SW 1271 (cell line): ENCODE measurements at places on chromosomes 2 and 18.

GRCh38 chr2:110998311-110998710 is 122.4 kb upstream of the BCL2L11 start:
- no peak for DNase-seq

DNA sequence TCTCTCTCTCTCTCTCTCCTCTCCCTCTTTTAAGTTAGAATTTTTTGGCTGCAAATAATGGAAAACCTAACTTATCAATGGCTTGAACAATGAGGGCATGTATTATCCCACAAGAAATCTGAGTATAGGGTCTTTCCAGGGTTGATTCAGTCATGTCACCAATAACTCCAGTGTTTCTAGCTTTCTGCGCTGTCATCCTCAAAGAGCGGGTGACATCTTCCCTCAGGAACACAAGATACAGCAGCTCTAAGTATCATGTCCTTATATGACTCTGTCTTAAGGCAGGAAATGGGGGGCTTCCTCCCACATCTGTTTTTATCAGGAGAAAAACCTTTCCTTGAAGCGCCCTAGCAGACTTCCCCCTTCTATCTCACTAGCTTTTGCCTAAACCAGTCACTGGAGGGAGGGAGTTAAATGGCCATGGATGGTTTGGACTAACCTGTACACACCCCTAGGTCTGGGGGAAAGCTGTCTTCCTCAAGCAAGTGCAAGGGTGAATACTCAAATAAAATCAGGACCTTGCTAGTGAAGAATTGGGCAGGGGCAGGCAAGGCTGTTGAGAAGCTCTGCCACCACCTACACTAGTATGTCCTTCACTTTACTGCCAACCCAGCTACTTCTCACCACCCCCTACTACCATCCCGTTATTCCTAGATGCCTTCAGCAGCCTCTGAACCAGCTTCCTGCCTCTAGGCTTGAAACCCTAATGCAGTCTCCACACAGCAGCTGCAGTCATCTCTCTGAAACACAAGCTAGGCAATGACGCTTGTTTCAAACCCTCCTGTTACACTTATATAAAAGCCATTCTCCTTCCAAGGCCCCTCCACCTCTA is 7.5 kb upstream of the TUBA4A start:
- DNase-seq, result no peak

GRCh38 chr2:100234141-100234540 is 88.2 kb downstream of the LONRF2 start:
- no peak for DNase-seq

DNA sequence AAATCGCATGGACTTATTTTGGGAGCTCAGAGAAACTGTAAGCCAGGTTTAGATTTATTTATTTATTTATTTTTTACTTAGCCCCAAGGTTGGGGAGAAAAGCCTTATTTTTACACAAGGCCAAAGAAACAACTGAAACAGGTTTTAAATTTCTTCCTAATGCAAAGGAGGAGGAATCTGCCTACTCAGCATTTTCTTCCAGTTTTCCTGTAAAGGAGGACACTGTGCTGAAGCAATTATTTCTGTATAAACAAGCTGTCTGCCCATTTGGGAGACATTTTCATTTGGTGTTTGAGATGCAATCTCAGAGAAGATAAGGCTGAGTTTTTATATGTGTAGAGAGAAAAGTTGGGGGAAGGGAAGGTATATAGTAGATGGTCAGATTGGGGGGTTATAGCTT is 125.0 kb downstream of the ETAA1 start:
- no peak for DNase-seq

DNA sequence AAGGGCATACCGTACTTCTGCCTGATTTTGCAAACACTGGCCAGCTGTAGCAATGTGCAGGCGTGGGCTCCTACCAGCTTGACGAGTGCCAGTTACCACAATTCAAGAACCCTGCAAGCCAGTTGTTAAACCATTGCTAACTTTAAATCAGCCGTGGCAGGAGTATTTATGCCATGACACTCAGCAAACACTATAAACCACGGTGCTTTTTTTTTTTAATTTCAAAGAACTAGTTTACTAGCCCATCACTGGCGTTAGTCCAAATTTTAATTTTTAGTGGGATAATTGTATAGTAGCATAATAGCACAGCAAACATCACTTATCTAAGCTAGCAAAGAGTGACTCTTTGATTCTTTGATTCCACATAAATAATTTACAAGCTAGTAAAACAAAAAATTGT is 111.1 kb downstream of the COL4A4 start:
- no peak for DNase-seq

- DNase-seq, result no peak
Observed at GRCh38 chr18:73544032-73544431, 603.6 kb downstream of the FBXO15 start.

GRCh38 chr2:100832885-100833284 is 12.9 kb downstream of the NPAS2 start:
- no peak for DNase-seq

- DNase-seq, result no peak
Observed at GRCh38 chr18:12036201-12036751, 55.0 kb downstream of the IMPA2 start.

DNA sequence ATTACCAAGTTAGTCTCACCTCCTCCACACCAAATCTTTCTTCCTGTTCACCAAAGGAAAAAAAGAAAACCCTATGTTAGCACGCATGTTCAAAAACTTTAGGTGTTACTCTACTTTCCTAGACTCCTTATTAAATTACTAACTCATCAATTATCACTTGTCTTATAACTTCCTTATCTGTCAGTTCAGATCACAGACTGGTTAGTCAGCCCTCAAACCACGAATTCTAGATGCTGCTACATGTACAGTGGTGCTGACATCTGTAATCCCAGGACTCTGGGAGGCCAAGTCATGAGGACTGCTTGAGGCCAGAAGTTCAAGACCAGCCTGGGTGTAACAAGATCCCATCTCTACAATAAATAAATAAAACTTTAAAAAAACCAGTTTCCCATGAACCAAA is 3.5 kb downstream of the YWHAQ start:
- no peak for DNase-seq

GRCh38 chr2:38632980-38633379 is 30.3 kb upstream of the HNRNPLL start:
- DNase-seq, result no peak

GRCh38 chr2:142862299-142862698 is 15.2 kb upstream of the KYNU start:
- no peak for DNase-seq

GRCh38 chr2:109148117-109148746 is 19.2 kb downstream of the SH3RF3 start:
- no peak for DNase-seq

- no peak for DNase-seq
Observed at GRCh38 chr2:172735582-172736423, at the start of gene RAPGEF4. TSS of gene RAPGEF4 (plus strand) at chr2:172735845. CDS start at chr2:172735984, 139 bp downstream.

DNA sequence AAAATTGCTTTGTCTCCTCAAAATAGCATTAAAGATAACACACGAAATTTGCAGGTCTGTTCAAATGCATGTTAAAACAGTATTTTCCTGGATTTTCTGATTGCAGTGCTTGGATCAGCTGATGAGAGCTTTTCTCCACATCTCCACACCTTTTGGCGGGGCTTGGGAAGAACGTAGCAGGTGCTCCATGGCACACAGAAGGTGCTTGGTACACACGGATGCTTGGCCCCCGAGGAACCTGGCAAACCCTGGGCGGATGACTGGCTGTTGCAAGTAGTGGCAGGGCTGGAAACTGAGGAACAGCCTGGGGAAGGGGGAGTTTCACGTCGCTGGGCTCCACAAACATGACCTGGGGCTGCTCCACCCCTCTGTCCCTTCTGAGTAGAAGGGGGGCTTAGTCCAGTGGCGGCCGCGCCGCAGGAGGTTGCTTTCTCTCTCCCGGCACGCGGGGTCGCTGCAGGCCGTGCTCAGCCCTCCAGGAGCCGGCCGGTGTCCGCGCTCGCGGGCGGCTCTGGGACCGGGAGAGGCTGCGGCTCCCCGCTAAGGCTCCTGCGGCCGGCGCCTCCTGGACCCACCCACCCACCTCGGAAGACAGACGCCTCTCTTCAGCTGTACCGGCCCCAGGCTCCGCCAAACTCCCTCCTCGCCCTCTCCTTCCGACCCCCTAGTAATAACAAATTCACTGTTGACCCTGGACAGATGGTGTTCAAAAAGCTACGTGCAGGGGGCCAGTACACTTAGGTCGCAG is 69.3 kb downstream of the MARCO start:
- peak; percentile 8 for DNase-seq

GRCh38 chr2:165568361-165568760 is 98.9 kb downstream of the CSRNP3 start:
- no peak for DNase-seq

DNA sequence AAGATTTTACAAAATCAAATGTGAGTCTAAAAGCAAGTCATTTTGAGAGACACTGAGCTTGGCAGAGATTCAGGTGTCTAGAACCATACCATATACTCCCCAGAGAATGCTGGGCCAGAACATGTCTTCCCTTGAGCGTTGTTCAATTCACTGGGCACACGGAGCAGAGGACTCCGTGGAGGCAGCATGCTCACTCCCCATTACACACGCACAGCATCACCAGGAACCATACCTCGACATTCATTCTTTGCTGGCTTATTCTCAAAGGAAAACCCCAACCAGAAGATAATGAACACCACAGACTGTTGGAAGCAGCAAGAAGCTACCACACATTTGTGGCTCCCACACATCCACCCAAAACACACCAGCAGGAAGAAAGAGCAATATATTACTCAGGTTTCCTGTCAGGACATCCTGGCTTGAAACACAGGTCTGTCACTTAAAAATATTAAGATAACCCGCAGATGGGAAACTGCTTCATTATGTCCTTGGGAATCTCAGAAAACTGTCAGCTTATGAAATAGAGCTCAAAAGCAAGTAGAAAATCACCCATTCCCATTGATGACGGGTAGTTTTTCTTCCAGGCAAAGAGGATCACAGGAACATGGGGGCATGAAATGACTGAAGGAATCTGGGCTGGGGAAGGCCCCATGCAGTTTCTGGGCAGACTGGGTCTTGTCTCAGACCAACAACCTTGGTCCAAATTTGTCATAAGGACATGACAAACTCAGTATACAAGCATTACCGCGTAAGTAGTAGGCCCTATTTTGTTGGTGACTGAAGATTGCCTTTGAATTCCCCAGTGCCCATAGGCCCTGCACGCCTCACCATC is 46.4 kb downstream of the PCBP1 start:
- no peak for DNase-seq

- no peak for DNase-seq
Observed at GRCh38 chr2:114464961-114465706, 22.7 kb downstream of the DPP10 start.

DNA sequence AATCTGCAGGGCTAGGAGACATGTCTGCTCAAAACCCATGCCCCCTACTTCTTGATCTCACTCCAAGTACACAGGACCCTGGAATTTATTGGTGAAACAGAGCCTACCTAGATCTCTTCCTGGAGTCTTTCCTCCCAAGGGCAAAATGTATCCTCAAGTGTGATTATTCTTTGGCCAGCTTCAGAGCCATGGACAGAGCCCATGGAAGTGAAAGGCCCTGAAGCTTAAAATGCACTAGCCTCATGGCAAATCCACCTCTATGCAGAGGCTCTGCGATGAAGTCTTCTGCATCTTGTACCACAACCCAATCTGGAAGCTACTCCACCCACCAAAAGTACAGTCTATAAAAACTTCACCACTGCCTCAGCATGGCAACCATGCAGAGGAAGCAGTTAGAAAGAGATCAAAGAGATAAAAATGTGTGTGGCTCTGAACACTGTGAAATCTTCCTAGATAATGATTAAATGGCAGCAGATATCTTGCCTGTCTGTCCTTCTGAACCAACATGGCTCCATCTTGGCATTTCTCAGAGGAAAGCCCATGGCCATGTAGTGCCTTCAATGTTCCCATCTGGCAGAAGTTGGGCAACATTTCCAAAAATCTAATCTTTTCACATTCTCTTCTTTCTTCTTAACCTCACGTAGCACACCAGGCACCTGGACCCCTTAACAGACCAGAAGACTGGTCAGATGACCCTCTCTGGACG is 142.9 kb upstream of the KLF7 start:
- no peak for DNase-seq

- DNase-seq, result no peak
Observed at GRCh38 chr2:216571178-216571908, 61.9 kb upstream of the IGFBP2 start.

GRCh38 chr2:85717308-85718008 is 23.3 kb downstream of the GNLY start:
- DNase-seq, result no peak

- DNase-seq, result no peak
Observed at GRCh38 chr2:53821810-53822209, 35.0 kb downstream of the ERLEC1 start.

GRCh38 chr2:162821176-162821575 is 17.4 kb downstream of the KCNH7 start:
- DNase-seq, result peak; percentile 22

DNA sequence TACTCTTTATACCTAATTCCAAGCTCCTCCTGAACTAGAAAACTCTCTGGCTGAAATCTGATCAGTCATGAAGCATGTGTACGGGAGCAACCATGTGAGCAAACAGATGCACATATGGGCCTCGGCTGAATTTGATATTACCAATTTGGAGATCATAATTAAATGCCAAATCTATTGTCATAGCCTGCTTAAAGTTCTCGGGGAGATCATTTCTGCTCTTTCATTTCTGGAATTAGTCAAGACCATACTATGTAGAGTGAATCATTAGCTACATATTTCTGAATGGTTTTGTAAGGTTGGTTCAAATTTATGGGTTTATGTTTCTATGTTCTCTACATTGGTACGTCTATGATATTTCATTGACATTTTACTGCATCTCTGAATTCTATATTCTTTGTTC is 205.5 kb downstream of the UBE2E3 start:
- no peak for DNase-seq

GRCh38 chr2:64359171-64359891 is 94.6 kb upstream of the LGALSL start:
- DNase-seq, result no peak
